Right cardiac atrium (tissue), 5 donors: ENCODE measurements at places on chromosomes 3 and 15.

GRCh38 chr3:149554826-149555225 is 80.3 kb downstream of the TM4SF4 start:
- DNase-seq: no peak

DNA sequence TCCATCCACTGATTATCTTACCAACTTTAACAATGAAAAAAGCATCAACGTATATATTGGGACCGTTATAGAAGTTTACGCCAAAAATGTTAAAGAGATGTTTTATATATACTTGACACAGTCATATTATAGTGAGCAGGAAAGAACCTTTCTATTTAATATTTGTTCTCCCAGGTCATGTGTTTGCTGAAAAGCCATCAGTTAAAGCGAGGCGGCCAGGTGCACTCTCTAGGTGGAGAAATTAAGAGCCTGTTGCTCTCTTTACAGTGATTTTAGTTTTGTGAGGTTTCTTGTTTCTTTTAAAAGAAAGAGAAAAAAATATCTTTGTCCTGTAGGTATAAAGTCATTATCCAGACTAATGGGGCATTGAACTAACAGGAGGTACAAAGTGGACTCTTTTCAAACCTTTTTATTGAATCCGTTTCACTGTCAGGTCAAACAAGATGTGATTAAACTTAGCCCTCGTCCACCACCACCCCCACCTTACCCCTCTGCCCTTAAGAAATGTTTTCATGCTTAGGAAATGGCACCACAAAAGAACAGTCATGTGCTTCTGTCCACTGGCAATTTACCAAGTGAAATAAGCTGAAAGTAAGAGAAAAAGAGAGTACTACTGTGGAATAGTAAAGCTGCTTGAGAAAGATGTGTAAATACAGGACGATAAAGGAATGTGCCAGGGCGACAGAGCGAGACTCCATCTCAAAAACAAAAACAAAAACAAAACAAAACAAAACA is 279.9 kb downstream of the PTPRG start:
- DNase-seq: no peak

DNA sequence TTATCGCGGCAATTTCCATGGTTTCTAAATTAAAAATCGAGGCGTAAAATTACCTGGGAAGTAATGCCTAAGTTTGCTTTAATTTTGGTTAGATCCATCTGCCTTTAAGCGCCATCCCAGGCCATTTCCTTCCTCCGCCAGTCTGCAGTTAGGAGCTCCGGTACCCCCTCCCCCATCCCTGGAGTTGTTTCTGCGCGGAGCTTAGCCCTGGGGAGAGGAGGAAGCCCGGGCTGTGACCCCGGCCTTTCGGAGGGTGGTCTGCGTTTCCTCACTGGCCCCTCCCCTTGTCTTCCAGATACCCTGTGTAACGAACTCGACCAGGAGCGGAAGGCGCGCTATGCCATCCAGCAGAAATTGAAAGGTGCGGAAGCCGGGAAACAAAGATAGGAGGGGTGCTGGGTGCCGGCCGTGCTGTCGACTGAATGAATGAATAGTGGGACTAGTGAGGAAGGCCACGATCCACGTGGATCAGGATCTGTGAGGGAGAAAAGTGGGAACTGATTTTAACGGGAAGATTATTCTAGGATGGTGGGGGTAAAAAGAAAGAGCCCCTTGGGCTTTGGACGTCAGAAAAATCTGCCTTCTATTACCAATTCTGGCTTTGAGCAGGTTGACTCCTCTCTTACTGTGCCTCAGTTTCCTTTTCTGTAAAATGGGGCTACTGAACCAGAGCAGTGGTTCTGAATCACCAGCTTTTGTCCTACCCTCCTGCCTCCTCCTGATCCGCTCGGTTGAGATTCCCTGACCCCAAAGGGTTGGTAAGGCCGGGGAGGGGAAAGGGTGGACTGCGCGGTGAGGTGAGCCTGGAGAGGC is 6.7 kb downstream of the RNU6-1 start:
- no peak for DNase-seq

DNA sequence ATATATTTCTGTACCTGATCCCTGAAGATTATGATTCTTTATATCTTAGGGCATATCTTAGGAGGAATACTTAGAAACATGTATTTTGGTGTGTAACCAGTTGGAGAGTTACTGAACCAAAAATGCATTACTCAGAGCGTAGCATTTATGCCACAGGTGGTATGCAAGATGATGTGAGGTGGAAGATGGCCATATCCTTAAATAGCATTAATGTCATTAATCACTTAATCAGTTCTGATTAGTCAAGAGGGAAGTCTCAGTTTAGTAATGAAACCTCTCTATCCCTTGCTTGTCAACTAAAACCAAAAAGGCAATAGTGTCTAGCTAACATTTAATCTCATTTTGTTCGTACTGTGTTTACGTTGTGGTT is 130.5 kb upstream of the PHLDB2 start:
- DNase-seq: no peak

DNA sequence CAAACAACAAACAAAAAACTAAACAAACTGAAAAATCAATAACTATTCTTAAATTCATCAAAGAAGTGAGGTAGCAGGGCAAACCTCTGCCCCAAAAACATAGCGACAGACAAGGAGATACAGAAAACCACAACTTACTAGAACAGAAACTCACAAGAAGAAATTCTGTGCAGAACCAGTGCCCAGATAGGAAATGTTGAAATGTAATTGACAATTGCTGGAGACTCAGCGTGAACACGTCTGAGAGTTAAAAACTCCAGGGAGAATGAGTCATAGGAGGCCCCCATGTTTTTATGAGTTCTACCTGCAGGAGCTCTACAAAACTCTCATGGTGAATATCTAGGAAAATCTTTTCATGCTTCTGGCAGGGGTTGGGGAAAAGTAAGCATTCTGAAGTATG is 95.5 kb upstream of the SETMAR start:
- DNase-seq: no peak

DNA sequence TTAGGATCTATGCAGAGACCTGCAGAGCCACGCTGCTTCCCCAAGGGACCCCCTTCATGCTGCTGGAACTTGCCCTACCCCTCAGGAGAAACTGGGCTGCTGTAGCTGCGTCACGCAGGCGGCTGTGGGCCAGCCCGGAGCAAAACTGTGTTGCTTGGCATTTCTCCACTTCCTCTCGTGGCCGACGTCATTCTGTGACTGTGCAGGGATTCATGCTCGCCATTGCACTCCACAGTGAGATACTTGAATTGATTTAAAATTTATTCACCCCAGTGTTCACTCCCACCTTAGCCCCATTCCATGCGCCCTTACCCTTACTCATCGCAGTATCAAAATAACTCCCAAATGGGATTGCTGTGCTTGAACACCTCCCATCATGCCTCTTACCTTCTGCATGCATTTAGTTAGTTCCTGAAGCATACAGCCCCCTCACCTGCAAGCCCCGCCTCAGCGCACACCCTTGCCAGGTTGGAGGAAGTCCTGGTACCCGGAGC is 45.7 kb downstream of the TMEM44 start:
- peak; percentile 92 for DNase-seq

DNA sequence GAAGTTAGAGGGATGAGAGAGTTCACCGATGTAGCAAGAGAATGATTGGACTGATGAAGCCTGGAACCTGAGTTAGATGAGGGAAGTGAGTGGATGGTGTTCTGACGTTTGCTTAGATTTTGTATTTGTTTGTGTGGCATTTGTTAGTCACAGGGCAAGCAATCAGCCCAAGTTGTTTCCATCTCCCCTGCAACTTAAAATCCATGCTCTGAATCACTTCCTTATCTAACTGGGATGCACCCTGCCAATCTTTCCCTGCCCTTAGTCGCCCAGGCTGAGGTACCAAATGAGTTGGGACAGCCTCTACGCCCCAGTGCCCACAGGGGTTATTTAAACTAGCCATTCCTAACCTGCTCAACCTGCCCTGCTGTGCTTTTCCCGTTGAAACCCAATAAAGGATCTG is 12.6 kb downstream of the PAQR5 start:
- DNase-seq: no peak

DNA sequence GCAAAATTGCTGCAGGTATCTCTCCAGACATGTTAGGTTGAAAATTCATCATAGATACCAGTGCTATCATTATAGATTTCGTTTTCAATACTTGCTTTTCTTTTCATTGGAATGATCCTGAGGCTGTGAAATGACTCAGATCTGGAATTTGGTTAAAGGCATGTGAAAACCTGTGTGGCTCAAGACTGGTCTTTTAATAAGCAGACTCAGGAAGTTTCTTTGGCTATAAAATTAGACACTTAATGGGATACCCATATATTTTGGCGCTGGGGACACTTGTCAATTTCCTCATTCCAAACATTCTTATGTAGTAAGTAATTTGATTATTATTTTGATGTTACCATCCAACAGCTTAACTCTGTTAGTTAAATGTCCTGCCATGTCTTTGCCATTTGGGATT is 1041.1 kb upstream of the GBE1 start:
- DNase-seq: no peak

DNA sequence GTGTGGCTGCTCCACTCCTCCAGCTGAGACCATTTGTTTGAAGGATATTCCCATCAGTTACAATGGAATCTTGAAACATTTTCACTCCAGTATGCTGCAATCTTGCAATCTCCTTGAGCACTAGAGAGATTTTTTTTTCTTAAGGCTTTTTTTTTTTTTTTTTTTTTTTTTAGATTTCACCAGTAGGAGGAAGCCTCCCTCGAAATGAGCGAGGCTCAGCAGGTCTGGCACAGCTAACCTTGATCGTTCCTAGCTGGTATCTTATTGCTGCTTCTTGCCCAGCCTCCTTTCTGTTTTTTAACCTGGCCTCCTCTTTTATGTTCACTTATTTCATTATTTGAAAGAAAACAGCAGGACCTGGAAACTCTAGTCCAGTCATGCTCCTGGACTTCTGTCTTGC is 48.1 kb downstream of the RAP2B start:
- no peak for DNase-seq

DNA sequence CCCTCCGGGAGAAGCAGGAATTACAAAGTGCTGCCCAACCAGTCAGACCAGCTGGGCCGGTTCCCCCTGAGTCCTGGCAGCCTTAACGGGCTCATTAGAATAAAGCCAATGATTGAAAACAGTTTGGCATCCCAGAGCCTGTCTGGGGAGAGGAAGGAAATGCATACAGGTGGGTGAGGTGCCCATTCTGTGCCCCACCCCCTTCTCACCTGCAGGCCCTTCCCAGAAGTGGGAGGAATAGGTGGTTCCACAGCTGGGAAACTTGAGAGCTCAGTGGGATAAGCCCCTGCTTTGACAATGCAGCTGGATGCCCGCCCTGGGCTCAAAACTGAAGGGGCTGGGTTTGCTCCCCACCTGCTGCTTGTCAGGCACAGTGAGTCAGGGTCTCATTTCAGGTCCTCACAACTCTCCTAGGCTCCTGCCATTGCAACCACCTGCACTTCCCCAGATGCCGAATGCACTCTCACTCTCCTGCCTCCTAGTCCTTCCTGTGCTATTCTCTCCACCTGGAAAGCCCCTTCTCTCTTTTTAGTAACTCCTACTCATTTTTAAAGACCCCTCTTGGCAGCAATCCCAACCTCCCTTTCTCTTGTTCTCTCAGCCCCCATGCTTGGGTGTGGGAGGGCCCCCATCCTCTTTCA is 5.5 kb upstream of the BUB1B start:
- DNase-seq: no peak

- no peak for DNase-seq
Measured at GRCh38 chr3:62962714-62963113, 87.5 kb upstream of the CADPS start.

GRCh38 chr3:5160321-5160720 is 27.2 kb upstream of the EDEM1 start:
- DNase-seq: no peak

DNA sequence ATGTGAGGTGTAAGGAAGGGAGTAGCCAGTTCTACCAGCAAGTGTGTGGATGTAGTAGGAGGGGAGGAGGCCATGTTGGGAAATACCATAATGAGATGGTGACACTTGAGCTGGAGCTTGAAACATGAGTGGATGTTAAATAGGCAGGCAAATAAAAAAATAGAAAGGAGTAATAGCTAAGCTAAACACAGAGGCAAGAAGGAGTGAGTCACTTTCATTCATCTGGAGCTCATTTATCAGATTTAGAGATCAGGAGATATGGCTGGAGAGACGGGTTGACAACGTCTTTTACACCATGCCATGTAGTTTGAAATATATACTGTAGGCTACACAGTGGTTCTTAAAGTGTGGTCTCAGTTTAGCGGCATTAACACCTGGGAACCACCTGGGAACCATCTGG is 390.5 kb downstream of the DIPK2A start:
- DNase-seq: no peak

DNA sequence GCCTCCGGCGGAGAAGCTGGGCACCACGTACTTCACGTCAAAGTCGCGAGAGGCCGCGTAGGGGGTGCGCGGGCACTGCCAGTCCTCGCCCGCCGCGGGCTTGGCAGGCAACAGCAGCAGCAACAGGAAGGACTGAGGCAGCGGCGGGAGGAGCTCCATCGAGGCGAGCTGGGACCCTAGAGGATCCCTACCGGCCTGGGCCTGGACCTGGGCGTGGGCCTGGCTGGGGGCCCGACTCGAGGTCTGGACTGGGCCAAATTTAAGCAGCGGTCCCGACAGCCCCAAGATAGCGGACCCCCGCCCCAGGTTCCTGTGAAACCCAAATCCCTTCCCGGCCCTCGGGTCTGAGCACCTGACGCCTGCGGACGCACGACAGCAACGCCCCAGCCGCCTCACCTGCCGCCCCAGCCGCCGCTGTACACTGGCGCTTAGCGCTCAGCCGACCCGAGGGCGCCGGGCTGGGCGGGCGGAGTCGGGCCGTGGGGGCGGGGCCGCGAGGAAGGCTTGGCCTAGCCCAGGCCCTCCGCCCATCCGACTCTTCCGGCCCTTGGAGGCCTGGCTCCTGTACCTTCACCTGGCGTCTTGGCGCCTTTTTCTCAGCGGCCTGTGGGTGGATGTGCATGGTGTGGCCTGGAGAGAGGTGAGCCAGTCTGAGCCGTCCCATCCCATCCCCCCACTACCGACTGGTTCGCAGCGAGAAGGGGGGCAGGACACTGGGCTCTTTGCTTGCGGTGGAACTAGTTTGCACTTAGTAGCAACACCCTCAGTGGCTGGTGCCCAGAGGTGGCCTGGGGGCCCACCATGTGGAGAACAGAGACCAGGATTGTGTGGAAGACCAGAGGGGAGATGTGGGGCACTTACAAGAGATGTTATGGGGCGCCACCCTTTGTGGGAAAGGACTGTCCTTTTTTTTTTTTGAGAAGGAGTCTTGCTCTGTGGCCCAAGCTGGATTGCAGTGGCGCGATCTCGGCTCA is at the start of gene MST1R:
TSS of gene MST1R (minus strand) at position 423 of the 974 bp plus-strand sequence. CDS start at position 159, 264 bp downstream.
- DNase-seq: peak; percentile 90

- DNase-seq: no peak
Measured at GRCh38 chr3:160953686-160954085, 151.5 kb downstream of the B3GALNT1 start.

DNA sequence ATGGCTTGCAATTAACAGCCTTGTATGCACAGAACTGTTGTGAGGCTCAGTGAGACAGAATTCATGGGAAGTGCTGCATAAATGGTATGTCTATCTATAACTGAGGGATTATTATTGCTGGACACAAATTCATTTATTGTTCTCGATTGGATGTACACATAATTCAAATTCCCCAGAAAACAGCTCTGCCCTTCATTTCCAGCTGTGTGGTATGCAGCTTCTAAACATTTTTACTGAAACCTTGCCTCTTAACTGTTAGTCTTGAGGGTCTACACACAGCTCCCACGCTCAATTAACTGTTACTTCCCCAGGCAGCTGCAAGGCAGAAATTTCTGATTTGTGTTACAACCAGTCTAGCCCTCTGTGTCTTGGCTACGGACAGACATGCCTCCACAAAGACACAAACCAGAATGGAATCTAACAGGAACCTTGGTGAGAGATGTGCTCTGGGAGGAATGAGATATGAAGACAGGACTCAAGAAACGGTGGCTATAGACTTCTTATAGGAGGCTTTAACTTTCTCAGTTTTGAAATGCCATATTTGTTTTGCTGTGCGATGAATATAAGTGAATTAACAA is 139.7 kb upstream of the TBL1XR1 start:
- DNase-seq: no peak
